ENCODE measurements at places on chromosomes 4 and X.

DNA sequence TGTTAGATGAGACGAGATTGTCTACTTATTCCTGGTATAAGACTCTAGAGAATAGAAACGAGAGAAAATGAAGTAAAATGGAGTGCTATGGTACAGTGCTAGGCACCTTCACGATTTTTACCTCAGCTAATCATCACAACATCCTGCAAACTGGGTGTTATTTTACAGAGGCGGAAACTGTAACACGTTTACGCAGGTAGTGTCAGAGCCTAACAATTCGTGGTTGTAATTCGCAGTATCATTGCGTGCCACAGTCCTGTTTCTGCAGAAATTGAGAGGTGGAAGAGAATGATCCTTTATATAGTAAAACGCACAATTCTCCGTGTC, 383 bp upstream of the TBC1D19 start:
- DNase-seq, result peak; percentile 72

- no peak for DNase-seq
Observed at GRCh38 chr4:71235311-71236201, 103.3 kb upstream of the SLC4A4 start.

- no peak for DNase-seq
Observed at GRCh38 chrX:150081076-150081475, 142.8 kb upstream of the EOLA2 start.

GRCh38 chr4:732911-733630, 27.4 kb downstream of the PCGF3 start:
- no peak for DNase-seq

GRCh38 chr4:52234561-52235440, 183.7 kb downstream of the SPATA18 start:
- no peak for DNase-seq

- DNase-seq, result no peak
Observed at GRCh38 chr4:26525771-26526150, 35.5 kb upstream of the CCKAR start.
